Brain microvascular endothelial cell (primary cell): ENCODE measurements at places on chromosomes 11 and 22.

- peak; percentile 51 for DNase-seq
Measured at GRCh38 chr11:66568124-66568916, at the start of gene CTSF. CTSF (minus strand) TSS chr11:66568606; CDS start chr11:66568486, 120 bp downstream.

GRCh38 chr11:73271936-73272679 lies at the start of gene P2RY6:
P2RY6 (plus strand) TSS chr11:73272338; CDS start chr11:73296519, 24,181 bp downstream.
- DNase-seq, result no peak

DNA sequence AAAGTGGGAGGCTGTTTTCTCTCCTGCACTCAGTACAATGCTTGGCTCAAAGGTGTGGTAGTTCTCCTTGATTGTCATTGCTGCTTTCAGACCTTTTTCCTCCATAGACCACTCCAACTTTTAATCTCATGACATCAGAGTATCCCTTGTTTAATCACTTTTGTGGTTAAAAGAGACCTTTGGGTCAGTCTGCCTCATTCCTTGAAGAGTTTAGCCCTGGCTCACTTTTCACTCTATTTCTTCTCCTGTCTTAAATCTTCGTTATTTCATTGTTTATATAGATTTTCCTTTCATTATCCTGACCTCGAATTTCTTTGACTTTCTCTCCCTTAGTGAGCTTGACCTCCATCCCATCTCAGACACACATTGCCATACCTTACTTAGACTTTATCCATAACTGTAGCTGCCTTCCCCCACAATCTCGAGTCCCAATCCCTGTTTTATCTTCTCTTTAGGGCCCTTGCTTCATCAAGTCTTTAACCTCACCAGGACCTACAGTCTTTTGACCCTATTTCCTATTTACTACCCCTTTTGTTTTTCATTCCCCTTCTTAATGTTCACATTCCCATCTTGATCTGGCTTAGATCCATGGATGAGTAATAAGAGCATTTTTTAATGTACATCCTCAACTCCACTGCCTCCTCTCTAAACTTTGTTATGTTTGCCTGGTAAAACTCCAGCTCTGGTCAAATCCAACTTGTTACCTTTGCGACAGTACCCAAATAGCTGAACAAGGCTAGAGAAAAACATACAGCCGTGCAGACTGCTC lies 9.5 kb downstream of the ATXN10 start:
- DNase-seq, result peak; percentile 47

- no peak for DNase-seq
Measured at GRCh38 chr11:120811199-120811598, 212.7 kb upstream of the TBCEL start.

- no peak for DNase-seq
Measured at GRCh38 chr11:37182031-37182430, 584.0 kb upstream of the RAG2 start.

- DNase-seq, result no peak
Measured at GRCh38 chr22:19580291-19580890, 56.2 kb upstream of the CLDN5 start.

DNA sequence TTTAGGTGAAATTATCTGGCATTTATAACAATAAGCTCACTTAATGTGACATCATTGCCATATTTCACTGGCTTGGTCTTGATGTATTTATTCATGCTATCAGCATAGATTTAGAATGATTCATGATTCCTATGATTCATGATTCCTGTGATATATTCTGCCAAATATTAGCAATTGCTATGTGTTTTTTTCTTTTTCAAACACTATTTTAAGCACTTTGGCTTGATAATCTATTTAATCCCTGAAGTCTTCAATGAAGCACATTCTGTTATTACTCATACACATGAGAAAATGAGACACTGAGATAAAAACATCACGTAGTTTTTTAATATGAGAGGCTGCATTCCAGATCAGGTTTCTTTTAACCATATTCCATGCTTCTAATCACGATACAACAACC lies 78.5 kb downstream of the LUZP2 start:
- DNase-seq, result peak; percentile 36
